Ovary (tissue), 10 donors: ENCODE measurements at places on chromosomes 1 and 21.
A peak's percentile ranks its signal among the peaks of the same experiment; 100 is the strongest.

- no peak for DNase-seq
These were observed 112.9 kb downstream of the PTPN14 start for GRCh38 chr1:214438530-214438929.

DNA sequence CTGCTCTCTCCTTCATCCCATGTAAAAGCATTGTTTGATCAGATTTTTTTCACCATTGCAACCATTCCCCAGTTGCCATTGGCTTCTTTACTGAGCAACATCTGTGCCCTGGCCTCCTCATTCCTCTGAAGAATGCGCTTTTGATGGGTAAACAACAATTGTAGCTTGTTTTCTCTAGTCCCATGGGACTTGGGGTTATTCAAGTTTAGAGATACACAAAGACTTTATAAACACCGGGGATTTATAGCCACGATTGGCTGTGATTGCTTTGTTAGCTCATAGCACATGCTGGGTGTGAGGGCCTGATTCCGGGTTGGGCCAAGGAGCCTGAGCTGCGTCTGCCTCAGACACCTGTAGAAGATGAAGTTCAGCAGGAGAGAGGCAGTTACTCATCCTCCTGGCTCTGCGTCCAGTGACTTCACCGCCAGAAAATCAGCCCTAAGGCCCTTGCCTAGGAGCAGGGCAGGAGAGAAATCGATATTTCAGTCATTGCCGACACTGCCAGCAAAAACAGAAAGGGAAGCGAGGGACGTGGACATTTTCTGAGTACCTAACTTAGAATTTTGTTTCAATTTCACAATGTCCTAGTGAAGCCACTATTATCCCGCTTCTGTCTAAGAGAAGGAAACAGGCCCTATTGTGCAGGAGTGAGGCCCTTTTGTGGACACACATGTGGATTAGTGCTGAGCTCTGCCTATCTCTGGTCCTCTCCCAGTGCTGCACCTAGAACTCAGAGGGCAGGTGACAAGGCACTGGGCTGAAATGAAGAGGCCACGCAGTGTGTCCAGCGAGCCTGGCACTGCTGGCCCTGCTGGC, 159.8 kb upstream of the USP24 start:
- no peak for DNase-seq

- peak; percentile 73 for DNase-seq
These were observed 60.6 kb downstream of the WNT9A start for GRCh38 chr1:227886993-227887696.

- no peak for DNase-seq
These were observed 222.1 kb downstream of the COL24A1 start for GRCh38 chr1:85934516-85934915.

GRCh38 chr1:48093147-48093546, 96.0 kb upstream of the TRABD2B start:
- no peak for DNase-seq

GRCh38 chr1:82836973-82837680, 1036.4 kb downstream of the ADGRL2 start:
- DNase-seq: no peak

DNA sequence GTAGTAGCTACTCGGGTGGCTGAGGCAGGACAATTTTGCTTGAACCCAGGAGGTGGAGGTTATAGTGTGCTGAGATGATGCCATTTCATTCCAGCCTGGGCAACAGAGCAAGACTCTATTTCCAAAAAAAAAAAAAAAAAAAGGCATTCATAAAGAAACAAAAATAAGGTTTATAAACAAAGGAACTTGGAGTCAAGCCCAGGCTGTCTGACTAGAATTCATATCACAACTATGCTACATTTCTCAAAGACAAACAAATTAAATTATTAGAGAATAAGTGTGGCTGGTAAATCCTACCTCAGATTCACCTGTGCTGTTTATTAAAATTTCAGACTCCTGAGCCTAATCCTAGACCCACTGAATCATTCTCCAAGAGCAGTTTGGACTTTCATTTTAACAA, 4.2 kb downstream of the GCLM start:
- no peak for DNase-seq

DNA sequence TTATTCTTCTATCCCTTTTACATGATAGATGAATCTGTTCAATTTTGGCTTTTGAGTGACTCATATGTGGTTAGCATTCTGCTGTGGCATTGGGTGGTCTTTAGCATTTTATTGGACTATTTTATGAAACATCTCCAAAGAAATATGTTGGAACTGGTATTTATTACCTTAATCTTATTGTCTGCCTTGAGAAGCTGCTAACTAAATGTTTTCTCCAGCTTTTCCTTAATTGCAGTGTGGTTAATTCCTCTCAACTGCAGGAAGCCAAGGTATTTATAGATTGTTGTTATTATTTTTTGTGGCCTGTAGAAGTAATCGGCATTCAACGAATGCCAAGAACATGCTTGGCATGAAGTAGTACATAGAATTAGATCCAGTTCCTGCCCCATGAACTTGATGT, 64.1 kb downstream of the NOS1AP start:
- no peak for DNase-seq

- DNase-seq: no peak
These were observed 1267.8 kb downstream of the PLA2G4A start for GRCh38 chr1:188096521-188096920.

GRCh38 chr1:3018576-3018975, 2.7 kb upstream of the ACTRT2 start:
- DNase-seq: no peak

GRCh38 chr1:5385096-5385799, 607.0 kb downstream of the NPHP4 start:
- no peak for DNase-seq

GRCh38 chr1:165303386-165303785, 53.1 kb downstream of the LMX1A start:
- DNase-seq: no peak
